ENCODE measurements at places on chromosomes 12 and 14.
A peak's percentile ranks its signal among the peaks of the same experiment; 100 is the strongest.

GRCh38 chr14:76307786-76308780 is 67.9 kb upstream of the ESRRB start:
- no peak for DNase-seq

GRCh38 chr12:123282111-123282510 is 10.5 kb upstream of the CDK2AP1 start:
- no peak for DNase-seq

GRCh38 chr12:45599196-45599595 is 130.3 kb upstream of the ARID2 start:
- DNase-seq: no peak

DNA sequence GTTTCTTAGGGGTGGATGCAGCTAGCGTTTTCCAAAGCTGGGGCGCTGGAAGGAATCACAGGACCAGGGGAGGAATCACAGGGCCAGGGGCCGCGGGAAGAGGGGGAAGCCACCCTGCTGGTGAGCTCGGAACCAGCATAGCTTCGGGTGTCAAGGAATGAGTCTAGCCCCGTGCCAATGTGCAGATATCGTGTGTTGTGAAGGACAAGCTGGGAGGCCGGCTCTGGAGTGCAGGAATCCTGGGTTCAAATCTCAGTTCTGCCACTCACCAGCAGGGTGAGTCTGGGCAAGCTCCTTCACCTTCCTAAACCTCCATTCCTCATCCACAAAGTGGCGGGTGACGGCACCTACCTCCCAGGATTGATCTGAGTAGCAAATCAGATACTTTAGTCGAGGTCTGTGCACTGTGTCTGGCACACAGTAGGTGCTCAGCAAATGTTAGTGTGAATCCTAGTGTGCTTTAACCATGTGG is 53.6 kb upstream of the RIN3 start:
- no peak for DNase-seq

DNA sequence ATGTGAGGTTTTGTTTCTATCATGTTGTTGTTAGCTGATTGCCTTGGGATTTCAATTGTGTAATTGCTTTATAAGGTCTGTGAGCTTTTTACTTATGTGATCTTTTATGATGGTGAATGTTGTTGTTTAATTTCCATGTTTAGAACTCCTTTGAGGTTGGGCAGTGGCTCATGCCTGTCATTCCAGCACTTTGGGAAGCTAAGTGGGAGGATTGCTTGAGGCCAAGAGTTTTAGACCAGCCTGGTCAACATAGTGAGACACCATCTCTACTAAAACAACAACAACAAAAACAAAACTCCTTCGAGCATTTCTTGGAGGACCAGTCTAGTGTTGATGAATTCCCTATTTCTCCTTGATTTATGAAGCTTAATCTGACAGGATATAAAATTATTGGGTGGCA is 102.1 kb upstream of the PMCH start:
- no peak for DNase-seq

- DNase-seq: peak; percentile 39
Measured at GRCh38 chr14:75561013-75561432, 17.4 kb upstream of the FLVCR2 start.

GRCh38 chr14:89924268-89924667 is 30.3 kb downstream of the EFCAB11 start:
- no peak for DNase-seq

DNA sequence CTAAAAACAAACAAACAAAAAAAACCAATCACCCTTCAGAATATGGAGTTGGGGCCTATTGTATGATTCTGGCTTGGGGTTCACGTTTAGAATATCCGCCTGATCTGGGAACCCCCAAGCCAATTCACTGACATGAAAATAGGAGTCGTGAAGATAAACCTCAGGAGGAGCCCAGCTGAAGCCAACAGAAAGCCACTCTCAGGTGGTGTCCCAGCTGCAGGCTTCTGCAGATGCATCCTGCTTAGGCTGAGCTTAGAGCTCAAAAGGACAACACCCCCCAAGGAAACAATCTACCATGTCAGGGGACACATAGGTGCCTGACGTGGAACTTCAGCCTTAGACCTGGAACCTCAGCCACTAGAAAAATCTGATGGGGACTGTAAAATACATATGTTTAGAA is 51.9 kb downstream of the SYNE3 start:
- DNase-seq: no peak

DNA sequence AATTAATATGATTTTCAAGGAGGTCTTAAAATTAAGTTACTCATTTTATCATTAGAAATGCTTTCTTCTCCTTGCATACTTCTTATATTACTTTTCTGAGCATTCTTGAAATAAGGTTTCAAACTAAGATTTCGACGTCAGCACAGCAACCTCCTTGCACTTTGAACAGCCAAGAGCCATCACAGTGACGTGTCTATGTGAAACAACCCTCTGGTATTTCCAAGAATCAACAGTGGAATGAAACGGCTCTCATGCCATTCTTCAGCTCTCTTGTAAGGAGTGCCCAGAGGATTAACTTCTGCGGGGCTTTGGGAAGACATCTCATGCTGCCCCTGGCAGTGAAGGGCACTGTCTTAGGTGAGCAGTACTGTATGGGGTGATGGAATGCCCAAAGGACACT is 109.2 kb downstream of the EFCAB11 start:
- DNase-seq: no peak

DNA sequence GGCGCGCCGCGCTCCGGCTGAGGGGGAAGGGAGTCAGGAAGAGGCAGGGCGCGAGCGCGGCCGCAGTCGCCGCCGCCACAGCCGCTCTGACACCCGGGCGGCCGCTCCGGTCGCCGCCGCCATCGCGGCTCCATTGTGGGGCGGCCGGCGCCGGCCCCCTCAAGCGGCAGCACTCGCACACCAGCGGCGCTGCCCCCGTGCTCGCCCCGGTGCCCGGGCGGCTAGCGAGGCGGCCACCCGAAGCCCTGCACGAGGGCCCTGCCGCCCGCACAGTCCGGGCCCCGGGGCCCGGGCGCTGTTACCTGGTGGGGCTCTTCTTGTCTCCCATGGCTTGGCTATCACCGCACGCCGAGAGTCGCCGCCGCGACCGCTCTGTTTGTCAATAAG is 202 bp downstream of the YAF2 start:
- no peak for DNase-seq

- no peak for DNase-seq
Measured at GRCh38 chr12:56599797-56600196, 30.3 kb downstream of the BAZ2A start.

DNA sequence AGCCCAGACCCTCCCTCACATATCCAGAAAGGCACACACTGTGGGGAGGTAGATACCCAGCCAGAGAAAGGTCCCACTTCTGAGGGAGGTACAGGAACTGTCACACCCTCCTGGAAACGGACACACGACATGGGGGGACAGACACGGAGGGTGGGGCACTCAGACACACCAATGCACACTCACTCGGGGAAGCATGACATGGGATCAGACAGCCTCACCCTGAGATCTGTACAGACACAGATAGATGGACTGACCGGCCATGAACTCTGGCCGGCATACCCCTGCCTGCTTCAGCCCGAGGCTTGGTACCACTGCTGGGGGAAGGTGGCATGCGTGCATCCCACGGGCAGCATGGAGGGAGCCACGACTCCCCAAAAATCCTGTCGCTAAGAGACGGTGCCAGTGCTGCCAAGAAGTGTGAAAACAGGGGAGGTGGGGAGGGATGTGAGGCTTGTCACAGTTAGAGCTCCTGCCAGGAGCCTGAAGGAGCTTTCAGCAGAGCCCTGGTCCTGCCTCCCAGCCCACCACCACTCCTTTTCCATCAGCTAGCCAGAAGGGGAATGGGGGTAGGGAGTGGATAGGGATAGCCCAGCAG is 571 bp downstream of the CPNE6 start:
- no peak for DNase-seq

DNA sequence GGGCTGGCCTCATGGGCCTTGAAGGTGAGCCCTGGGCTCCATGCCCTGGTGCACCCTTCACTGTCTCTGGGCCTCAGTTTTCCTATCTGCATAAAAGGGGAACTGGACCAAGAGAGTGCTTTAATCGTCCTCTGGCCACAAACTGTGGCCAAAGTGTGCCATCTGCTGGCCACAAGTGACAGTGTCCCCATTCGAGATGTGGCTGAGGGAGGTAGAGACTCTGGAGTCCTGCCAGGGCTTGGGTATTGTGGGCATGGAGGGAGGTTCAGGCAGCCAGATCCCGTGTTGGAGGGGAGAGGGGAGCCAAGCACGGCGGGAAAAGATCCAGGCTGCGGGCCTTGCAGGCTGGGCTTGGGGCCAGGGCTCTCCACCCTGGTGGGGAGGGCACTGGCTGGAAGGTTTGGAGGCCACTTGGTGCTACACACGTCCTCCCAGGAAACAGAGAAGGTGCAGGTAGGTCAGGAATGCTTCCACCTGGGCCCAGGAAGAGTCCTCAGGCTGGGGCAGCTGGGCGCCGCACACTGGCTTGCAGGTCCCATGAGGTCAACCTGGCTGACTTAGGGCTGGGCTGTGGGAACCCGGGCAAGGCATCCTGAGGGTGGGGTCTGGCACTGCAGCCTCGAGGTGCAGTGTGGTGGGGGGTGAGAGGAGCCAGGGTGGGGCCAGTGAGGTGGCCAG is 7.3 kb upstream of the KIF26A start:
- no peak for DNase-seq

- no peak for DNase-seq
Measured at GRCh38 chr12:52178984-52179383, 12.8 kb downstream of the KRT80 start.

GRCh38 chr14:87628780-87629179 is 364.2 kb downstream of the GALC start:
- DNase-seq: no peak
